Hypothalamus (tissue), 51 donors: ENCODE measurements at places on chromosomes 4 and X.

- no peak for DNase-seq
These were observed 404.8 kb downstream of the NLGN4X start for GRCh38 chrX:5823903-5824302.

DNA sequence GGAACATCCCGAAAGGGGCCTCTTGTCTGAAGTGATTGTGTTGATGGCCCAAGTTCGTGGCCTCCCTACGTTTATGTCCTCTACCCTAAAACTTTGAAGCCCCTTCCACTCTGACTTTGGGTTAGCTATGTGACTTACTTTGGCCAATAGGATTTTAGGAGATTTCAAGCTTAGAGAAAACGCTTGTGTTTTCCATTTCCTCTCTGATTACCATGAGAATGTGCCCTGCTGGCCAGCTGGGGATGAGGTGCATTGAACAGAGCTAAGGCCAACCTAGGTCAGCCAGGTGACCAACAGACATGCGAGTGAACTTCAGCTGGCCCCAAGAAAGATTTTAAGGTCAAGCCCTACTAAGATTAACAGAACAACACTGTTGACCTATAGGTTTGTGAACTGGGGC is 82.4 kb downstream of the SLC2A9 start:
- no peak for DNase-seq

DNA sequence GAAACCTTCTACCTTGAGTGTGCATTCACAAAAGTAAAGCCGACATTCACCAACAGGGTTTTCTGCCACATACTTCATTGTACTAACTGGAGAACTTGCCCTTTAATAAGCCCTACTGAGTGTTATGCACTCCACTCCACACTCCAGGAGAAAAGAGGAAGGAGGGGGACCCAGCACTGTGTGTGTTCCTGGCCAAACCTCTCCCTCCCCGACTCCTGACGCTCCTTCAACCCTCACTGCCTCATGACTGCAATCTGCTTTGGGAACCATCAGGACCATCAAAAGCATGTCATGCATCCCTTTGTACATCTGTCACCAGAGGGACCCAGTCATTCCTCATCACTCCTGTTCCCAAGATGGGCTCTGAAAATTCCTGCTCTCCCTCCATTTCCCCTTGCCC is 143.7 kb downstream of the RASL11B start:
- DNase-seq = no peak

DNA sequence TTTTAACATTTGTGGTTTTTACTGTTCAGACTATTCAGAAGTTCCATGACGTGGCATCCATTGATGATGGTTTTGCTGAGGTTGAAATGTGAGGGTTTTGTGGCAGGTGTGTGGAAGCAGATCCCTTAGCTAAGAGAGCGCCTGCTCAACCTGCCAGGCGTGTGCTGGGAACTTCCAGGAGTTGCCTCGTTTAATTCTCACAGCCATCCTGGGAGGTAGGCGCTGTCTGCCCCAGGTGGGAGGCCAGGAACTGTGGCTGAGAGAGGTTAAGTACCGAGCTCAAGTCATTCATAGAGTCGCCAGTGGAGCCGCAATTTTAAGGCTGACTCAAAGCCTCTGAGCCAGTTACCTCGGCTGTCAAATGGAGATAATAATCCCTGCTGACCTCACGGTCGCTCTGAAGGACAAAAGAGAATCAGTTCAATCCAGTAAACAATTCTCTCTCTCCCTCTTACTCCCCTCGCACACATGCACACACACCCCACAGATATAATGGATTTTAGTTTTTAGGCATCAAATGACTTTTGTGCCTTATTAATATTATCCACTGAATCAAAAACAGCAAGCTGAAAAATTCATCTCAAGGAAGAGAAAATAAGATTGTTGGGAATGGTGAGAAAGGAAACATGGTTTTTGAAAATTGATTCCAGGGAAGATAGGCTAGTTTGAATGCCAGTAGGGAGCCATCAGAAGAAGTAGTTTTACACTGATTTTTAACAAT is 171.3 kb downstream of the PTTG2 start:
- no peak for DNase-seq

DNA sequence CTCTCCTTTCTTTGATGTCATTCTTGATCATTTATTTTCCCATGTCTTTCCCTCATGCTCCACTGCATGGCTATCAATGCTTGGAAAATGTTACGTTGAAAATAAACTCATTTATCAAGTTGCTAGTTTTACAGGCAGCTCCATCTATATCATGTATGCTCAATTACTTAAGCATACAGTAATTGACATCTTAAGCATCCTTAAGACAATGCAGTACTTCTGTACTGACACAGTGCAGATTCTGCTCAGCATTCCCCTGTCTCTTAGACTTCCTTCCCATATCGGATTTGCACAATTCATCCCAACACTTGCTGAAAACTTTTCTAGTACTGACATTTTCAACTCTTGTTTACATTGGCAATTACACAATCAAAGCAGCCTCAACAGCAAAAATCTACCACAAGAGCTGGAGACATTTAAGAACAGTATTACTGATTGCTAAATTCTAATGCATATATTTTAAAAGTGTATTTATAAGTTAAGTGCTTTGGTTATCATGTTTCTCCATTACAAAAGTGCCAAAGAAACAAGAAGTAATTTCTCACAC is 165.6 kb downstream of the ATP10D start:
- DNase-seq = no peak

DNA sequence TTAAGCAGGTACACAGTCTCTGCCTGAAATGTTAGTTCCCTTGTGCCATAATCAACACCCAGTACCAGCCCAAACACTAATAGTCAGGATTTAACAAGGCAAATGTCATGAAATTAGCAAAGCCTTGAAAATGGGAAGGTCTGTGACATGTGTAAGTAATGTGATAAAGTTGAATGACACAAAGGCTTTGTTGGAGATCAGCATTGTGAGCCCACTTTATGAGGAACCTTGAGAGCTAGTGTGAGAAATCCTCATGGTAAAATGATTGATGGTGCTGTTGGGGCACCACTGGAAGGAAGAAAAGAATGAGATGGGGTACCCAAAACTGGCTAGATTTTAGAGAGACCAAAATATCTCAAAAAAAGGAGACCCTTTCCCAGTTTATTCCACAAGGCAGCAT is 3.3 kb upstream of the LIN54 start:
- no peak for DNase-seq

DNA sequence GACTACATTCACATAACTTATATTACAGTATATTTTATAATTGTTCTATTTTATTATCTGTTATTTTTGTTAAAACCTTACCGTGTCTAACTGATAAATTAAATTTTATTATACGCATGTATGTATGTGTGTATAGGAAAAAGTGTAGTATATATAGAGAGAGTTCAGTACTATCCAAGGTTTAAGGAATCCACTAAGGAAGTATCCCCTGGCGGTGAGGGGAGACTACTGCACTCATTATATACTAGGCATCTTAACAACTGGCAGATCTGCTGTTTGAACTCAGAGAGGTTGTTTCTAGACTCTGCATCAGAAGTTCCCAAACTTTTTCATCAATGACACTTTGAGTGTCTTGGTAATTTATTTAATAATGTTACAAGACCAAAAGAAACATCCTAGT is 70.9 kb downstream of the NDST4 start:
- no peak for DNase-seq

DNA sequence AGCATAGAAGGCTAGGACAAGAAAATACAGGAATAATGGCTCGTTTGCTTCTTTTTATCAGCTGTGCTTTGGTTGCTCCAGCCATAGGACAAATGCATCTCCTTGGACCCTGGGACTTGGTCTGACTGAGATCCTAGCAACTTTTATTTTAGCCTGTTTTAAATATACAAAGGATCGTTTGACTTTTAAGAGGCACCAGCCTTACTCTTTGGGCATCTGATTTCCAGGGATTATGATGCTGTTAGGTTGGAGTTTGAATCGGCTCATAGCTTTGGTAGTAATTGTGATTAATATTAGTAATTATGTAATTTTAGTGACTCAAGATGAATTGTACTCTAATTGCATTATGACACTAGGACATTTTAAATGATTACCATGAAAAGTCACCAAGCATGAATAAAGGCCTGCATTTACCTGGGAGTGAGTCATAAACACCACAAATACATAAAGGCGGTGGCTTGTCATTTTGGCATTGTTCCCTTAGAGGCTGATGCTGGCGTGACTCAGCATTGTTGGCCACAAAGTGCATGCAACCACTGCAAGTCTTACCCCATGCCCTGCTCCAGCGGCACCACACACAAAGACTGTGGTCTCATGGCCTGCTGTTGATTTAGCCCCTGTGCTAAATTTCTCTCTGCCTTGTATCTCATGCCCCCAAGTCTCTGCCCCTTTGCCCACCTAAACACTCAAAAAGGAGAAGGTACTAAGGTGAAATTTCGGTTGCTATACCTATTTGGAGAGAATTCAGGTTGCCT is 12.4 kb downstream of the GPAT3 start:
- DNase-seq = no peak

DNA sequence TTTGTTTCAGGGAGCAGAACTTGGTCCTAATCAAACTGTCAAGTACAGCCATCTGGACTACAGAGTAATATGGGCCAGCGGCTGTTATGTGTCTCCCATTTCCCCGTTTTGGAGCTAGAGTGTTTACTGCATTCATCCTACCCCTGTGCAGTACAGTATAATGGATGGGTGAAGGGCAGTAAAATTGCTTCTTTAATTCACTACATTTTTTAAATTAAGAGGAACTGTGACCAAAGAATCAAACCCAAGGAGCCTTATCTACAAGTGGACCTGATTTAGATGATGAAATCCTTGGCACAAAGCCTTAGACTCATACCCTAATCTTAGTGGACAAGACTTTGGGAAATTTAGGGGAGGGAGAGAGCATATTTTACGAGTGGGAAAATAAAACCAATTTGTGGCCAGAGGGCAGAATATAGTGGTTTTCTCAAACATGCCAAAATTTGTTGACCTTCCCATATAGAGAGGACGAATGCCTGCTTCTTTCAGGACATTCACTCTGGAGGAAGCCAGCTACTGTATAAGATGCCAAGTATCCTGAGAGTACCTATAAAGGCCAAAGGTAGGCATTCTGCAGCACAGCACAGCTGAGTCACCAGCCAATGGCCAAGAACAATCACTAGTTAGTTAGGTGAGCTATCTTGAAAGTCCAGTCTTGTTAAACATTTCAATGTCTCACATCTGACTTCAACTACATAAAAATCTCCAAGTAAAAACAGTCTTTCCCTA is 253.8 kb upstream of the KCNIP4 start:
- DNase-seq = no peak

DNA sequence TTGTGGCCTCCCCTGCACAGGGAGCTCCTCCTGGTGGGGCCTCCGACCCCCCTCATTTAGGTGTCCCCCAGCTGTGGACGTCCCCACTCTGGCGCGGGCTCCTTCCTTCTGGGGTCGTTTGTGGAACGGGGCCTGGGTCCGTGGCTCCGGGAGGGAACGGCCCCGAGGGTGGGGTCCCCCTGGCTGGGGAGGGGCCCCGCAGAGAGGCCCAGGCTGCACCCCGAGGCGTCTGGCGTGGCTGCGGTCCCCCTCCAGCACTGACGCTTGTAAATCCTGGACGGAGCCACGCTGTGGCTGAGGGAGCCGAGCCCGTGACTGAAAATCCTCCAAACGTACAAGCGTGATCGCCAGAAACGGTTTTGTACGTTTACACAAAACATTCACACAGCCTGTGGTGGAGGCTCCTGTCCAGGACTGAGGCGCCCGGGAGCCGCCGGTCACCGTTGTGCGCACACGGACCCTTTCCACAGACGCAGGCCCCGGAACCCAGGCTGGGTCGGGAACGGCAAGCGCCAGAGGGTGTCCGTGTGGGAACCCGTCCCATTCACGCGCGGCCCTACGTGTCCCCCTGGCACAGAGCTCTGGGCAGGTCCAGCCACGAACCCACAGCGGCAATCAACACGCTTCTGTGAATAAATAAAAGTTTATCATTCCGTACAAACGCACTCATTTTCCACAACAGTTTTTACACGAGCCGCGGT is 15.2 kb upstream of the GTPBP6 start:
- DNase-seq = no peak

- no peak for DNase-seq
These were observed 200.9 kb downstream of the DACH2 start for GRCh38 chrX:86349115-86349514.

GRCh38 chr4:115117651-115118050 is 4.2 kb upstream of the NDST4 start:
- DNase-seq = no peak

- no peak for DNase-seq
These were observed 285.0 kb downstream of the SHOX start for GRCh38 chrX:915427-916229.

GRCh38 chr4:75817901-75818300 is 84.4 kb downstream of the PPEF2 start:
- no peak for DNase-seq

GRCh38 chr4:2248044-2248780 is 6.3 kb upstream of the HAUS3 start:
- no peak for DNase-seq

GRCh38 chrX:117871796-117872195 is 244.8 kb downstream of the KLHL13 start:
- DNase-seq = no peak

GRCh38 chr4:15870921-15871664 is 67.4 kb downstream of the FGFBP1 start:
- no peak for DNase-seq

DNA sequence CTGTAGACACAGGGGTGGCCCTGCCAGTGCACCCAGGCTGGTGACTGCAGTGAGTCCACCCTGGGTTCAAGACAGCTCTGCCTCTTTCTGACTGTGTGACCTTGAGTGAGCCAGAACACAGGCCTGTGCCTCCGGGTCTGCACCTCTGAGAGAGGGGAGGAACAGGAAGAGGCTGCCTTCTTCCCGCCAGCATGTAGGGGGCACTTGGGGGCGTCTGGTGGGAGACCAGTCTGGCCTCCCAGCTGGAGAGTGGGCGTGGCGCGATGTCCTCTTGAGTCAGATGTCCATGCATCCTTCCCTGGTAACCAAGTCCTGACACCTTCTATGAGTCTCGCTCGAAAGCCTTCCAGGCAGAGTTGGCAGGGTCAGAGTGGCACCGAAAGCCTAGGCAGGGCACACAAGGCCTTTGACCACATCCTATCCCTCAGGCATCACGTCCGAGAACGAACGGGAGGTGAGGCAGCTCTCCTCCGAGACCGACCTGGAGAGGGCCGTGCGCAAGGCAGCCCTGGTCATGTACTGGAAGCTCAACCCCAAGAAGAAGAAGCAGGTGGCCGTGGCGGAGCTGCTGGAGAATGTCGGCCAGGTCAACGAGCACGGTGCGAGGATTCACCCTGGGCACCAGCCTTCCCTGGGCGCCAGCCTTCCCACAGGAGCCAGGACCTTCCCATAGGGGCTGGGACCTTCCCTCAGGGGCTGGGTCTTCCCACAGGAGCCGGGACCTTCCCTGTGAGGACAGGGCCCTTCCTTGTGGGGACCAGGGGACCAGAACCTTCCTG is 21.3 kb downstream of the WFS1 start:
- DNase-seq = no peak

GRCh38 chr4:1274871-1275270 is 14.8 kb upstream of the MAEA start:
- no peak for DNase-seq

- DNase-seq = no peak
These were observed 25.2 kb downstream of the DDIT4L start for GRCh38 chr4:100164808-100165760.

- DNase-seq = no peak
These were observed 26.9 kb downstream of the HOPX start for GRCh38 chr4:56654238-56654632.
